ENCODE measurements at places on chromosomes 6 and 20.

DNA sequence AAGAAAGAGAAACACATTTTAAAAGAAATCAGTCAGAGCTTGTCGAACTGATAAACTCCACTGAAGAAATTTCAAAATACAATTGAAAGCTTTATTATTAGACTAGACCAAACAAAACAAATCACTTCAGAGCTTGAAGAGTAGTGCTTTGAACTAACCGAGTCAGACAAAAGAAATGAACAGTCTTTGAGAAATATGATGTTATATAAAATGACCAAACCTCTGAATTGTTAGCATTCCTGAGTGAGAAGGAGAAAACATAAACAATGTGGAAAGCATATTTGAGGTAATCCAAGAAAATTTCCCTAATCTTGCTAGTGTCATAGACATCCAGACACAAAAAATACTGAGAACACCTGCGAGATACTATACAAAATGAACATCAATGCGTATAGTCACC, 13.2 kb upstream of the CST4 start:
- DNase-seq: no peak

DNA sequence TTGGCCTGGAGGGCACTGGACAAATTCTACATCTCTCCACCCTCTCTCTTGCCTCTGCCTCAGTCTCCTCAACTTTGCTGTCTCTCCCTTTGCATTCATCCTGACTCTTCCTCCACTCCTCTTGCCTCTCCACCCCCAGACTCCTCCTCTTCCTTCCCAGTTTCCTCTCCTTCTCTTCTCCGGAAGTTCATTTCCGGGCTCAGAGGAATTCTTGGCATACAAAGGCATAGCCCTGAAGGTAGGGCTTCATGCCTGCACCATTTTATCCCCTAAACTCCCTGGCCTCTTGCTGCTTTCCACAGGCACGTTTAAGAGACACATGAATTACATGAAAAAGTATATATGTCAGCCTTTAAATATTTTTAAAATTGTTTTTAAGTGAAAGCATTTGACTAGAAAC, 10.6 kb downstream of the BFSP1 start:
- DNase-seq: no peak

GRCh38 chr20:34876406-34877282, at the start of gene ACSS2:
Gene ACSS2 (plus strand): TSS chr20:34876612. CDS start chr20:34876646, 34 bp downstream.
- peak; percentile 98 for DNase-seq

- no peak for DNase-seq
These were observed 98.1 kb downstream of the DNAH8 start for GRCh38 chr6:38813041-38813823.

DNA sequence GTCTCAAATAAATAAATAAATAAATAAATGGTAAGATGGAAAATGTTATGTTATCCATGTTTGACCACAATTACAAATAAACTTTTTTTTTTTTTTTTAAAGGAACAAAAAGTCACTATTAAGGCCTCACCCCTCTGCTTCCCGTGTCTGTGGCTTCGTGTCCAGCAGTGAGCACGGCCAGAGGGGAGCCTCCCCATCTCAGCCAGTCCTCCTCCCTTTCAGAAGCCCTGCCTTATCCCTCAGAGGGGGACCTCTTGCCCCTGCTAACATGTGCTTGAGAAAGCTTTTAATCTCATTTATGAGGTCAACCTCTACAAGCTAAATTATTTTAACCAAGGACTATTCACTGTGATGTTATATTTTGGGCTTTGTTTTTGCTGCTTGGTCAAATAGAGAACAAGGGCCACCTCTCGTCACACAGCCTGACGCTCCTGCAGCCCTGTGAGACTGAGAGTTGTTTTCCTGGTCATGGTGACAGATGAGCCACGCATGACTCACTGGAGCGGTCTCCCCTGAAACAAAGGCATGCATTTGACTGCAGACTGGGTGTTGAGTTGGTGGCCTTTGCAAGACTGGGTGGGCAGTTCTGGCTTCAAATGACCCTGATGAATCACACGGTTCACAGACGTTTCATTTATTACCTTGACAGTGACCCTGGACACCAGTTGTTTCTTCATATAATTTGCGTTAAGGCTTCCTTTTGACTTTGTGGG, 131.8 kb downstream of the TIAM2 start:
- no peak for DNase-seq

DNA sequence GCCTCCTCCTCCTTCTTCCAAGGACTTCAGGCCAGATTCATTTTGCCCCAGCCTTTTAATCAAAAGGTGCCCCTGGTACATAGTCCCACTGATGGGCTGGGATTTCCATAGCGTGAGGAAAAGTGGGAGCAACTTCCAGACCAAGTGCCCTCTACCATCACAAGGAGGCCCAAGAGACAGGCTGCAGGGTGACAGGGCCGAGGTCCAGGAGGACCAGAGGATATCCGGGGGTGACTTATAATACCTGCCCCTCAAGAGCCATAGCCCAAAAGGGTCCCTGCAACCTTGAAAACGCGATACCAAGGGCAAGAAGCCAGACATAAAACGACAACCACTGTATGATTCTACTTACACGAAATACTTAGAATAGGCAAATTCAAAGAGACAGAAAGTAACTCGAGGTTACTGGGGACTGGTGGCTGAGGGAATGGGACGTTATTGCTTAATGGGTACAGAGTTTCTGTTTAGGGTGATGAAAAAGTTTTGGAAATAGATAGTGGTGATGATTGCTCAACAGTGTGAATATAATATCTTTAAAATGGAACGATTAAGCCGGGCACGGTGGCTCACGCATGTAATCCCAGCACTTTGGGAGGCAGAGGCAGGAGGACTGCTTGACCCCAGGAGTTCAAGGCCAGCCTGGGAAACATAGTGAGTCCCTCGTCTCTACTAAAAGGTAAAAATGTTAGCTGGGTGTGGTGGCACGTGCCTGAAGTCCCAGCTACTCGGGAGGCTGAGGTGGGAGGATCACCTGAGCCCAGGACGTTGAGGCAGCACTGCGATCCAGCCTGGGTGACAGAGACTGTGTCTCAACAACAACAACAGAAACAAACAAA, 71.9 kb downstream of the NOL4L start:
- DNase-seq: no peak

GRCh38 chr6:344816-345340, 46.7 kb upstream of the IRF4 start:
- no peak for DNase-seq

- DNase-seq: no peak
These were observed 301.2 kb downstream of the PLCB1 start for GRCh38 chr20:8433291-8433690.

- DNase-seq: no peak
These were observed 40.9 kb downstream of the QRSL1 start for GRCh38 chr6:106670236-106670635.

DNA sequence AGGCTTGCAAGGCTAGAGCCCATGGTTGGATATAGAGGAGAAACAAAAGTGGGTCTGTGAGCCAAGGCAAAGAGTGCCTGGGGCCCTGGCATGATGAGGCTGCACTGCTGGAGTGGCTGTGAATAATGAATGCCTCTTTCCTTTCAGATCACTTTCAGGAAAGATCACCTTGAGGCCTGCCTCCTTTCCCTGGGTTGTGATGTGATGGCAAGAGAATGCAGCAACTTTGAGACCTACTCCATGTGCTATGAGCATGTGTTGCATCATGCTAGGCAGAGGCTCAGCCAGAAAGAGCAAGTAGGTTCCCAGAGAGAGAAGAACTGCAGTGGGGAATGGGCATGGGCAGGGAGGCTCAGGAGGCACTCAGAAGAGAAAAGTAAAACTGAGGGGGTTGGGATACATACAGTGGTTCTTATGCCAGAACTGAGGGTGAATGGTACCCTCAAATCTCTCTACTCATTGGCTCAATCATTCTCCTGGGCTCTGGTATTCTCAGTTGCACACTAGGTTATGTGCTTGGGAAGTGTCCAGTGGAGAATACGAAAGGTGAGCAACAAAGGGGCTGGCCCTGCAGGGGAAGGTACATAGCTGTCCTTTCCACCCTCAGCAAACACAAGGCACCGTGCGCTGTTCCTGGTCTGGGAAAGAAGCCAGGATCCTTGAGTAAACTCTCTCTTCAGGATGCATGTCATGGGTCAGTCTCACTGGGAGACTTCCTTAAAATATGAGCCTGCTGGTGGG, 45.9 kb downstream of the CD164 start:
- DNase-seq: no peak

DNA sequence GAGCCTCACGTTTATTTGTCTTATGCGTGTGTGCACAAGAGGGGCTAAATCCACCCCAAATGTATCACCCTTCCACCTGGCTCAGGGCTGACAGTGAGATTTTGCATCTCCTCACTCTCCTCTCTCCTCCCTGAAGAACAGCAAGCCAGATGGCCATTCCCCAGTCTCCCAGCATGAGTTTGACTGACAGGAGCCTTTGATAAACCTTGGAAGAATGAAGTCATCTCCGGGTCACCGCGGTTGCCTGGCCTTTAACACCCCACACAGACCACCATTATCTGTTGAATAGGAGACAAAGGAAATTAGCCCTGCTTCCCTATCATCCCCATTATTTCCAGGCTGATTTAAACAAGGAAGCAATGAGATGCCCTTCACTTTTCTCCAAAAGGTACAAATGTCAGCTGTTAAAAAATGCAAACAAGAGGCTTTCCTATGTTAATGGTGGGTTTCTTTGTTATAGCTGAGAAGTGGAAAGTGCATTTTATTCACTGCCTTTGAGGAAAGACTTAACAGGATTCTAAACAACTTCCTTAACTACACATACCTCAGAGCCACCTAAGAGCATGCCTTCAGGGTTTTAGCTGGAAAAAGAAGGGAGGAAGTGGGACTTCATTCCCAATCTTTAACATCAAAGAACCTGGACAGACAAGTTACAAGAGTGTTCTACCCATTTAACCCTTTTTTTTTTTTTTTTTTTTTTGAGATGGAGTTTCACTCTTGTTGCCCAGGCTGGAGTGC, 524.8 kb upstream of the ID4 start:
- no peak for DNase-seq

DNA sequence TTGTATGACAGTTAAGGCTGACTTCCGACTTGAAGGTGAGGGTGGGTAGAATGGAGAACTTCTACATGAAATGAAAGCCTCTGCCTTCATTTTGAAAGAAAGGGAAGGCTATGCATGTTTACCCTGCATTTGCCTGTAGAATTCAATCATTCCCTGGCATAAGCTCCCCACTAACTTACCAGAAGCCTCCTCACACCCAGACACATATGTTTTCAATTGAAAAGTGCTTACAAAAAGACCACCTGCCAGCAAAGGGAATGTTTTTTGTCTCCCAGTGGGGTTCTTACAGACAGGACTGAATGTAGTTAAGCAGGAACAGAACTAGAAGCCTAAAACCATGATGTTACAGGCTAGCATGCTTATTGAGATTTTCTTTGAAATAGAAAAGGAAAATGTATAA, 392.1 kb upstream of the HSF2 start:
- DNase-seq: no peak

- DNase-seq: peak; percentile 63
These were observed 9.3 kb upstream of the ID1 start for GRCh38 chr20:31595654-31596411.

- no peak for DNase-seq
These were observed 38.8 kb downstream of the LYRM2 start for GRCh38 chr6:89599727-89600126.

DNA sequence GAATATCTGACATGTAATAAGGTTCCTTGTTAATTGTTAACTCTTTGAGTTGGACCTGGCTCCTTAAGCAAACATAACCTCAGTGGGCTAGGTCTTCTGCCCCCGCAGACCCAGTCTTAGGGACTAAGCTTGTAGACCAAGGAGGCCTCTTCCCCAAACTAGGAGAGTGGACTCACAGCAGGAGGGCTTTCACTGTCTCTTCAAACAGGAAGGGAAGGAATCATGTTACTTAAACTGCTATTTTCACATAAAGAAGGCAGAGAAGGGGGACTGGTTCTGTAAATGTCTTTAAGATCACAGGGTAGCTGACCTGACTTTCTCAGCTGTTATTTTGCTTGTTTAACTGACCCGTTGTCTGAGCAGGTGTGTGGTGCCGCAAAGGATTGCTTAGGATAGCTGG, 34.9 kb upstream of the PRDM1 start:
- DNase-seq: no peak

- no peak for DNase-seq
These were observed 9.0 kb upstream of the ZNF292 start for GRCh38 chr6:87146363-87146762.

DNA sequence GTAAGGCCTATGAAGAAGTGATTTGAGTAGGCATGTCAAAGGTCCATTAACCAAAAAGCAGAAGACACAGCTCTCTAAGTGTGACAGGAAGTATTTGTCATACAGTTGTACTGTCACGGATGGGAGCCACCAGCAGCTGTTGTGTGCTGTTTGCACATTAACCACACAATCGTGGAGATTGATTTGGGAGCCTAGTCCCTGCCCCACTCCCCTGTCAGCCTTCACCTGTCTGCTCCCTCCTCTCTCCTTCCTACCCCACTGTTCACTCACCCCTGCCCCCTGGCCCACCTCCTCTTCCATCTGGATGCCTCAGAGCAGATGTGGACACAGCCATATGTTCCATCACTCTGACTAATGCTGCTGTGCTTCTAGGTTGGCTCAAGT, 124.7 kb upstream of the SPACA1 start:
- no peak for DNase-seq
